ENCODE measurements at places on chromosomes 2 and 18.

- no peak for DNase-seq
These were observed 171.1 kb upstream of the RBMS1 start for GRCh38 chr2:160664603-160665140.

DNA sequence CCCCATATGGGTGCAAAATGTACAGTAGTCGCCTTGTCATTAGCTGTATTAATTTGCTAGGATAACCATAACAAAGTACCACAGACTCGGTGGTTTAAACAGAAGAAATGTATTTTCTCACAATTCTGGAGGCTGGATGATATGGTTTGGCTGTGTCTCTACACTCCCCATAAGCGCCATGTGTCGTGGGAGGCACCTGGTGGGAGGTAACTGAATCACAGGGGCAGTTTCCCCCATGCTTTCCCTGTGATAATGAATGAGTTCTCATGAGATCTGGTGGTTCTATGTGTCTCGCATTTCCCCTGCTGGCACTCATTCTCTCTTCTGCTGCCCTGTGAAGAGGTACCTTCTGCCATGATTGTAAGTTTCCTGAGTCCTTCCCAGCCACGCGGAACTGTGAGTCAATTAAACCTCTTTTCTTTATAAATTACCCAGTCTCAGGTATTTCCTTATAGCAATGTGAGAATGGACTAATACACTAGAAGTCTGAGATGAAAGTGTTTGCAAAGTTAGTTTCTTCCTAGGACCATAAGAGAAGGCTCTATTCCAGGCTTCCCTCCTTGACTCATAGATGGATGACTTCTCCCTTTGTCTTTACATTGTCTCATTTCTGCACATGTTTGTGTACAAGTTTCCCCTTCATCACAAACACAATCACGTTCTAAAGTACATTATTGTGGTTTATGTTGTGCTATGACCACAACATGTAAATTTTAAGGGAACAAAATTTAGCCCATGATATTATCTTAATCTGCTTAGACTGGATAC, 1442.6 kb downstream of the SUCLG1 start:
- DNase-seq: no peak

DNA sequence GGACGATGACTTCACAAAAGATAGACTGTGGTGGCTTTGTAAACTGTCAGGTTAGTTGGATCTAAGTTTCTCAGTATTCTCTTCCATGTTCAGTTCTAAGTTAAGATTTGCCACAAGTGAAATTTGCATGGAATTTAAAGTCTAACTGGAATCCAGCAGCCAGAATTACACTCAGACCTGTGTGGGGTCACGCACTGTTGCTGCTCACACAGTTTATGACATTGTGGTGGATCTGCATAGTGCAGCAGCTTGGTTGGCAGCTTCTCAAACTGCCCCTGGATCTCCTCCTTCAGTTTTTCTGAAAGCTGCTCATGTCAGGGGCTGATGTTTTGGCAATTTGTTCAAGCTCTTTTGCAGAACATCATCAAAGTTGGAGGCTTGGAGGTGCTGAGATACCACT, 228.1 kb upstream of the KCNJ3 start:
- no peak for DNase-seq

- no peak for DNase-seq
These were observed 177.8 kb upstream of the EPAS1 start for GRCh38 chr2:46119453-46119852.

DNA sequence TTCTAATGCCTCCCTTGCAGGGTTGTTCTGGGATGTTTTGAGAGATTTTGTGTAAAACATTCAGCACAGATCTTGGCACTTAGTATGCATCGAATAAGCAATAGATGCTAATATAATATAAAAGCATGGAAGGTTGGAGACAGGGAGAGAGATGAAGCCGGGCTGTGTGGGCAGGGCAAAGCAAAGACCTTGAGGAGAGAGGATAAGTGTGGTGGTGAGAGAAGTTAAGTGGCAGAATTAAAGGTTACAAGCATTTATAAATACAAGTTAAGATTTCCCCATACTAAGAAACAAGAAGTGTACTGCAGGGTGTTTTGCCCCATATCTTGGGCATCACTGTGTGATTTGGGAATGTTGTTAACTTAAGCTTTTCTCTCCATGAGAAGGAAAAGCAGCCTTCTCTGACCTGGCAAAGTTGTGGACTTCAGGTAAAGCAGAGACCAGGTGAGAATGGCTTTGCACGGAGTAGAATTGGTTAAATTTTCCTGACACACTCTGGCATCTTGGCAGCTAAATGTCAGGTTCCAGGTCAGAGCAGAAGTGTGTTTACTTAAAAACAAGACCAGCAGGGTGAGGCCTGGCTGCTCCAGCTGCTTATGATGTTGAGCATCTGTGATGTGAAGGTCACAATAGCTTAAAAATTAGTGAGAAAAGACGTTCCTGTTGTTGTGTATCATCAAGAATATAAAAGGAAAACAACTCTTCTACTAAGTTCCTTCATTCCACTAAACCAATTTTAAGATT, 288.5 kb upstream of the HNMT start:
- no peak for DNase-seq

DNA sequence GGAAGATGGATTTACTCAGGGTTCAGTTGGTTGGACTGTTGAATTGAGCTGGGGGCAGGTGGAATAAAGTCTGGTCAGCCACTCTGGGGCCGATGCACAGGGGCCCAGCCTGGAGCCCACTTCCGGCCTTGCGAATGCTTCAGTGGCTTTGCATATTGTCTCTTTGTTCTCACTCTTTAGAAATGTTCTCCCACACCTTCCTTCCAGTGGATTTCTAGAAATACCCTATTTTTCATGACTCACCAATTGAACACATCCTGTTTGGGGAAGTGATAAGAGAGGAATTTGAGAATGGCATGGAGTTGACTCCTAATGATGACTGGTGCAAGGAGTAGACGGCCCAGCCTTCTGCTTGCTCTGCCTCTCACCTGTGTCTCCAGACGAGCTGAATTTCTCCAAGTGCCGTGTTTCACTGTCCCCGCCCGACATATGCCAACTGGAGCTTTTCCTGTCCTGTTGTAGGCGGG, 28.1 kb downstream of the ASAP2 start:
- no peak for DNase-seq
